Fibroblast of villous mesenchyme (primary cell): ENCODE measurements at places on chromosomes 4 and X.

DNA sequence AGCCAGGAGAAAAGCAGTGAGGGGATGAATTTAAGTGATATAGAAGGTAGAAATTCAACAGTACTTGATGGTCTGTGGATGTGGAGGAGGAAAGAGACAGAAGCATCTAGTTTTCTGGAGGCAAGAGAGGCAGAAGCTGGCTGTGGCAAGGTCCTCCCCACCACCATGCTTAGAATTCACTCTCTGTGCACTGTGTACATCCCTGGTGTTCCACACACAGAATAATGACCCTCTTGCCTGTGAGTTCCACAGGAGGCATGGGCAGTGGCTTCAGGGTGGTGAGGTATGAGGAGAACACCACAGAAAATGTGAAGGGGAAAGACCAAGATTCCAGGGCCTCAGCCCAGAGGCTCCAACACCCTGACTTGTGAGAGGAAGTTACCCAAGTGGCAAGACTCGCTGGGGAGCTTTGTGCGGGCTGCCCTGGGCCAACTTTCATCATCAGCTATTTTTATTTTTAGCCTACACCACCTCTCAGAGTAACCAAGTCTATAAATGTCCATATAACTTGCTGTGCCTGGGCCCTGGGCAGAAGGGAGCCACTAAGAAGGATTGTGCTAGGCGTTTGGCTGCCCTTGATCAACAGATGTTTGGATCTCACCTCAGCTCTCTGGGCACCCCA lies 7.8 kb upstream of the INTS6L start:
- no peak for DNase-seq

- DNase-seq = no peak
Observed at GRCh38 chr4:190121759-190122158, 51.8 kb upstream of the DUX4 start.

DNA sequence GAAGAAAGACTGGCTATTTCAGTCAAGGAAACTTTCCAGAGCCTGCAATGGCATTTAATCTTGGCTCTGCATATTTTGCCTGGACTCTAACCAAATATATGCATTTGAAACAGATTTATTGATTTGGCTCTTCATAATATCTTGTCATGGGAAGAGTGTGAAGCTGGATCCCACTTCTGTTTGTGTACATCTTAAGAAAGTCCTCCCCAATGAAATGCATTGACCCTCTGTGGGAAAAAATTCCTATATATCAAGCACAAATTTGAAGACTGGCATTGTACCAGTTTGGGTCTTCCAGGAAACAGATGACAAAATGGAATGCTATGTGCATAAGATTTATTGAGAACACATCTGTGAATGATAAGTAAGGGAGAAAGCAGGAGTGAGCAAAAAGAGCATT lies 897.3 kb upstream of the TENM3 start:
- DNase-seq = no peak

DNA sequence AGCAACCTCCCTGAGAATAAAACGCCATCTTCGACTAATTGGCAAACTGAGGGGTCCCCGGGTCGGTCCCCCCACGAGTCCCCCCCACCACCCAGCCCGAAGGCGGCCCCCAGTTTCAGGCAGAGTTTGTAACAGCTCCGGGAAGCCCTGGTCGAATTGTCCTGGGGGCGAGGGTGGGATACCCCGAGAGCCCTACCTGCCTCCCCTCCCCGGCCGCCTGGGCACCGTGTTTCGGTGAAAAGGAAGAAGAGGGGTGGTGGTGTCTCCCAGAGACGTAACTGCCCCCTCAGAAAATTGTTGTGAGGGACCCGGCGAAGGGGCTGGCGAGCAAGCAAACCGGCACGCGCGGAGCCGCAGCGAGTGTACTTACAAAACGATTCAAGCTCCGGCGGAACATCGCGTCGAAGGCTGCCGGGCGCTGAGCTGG lies 1.2 kb downstream of the ATP11C start:
- no peak for DNase-seq

DNA sequence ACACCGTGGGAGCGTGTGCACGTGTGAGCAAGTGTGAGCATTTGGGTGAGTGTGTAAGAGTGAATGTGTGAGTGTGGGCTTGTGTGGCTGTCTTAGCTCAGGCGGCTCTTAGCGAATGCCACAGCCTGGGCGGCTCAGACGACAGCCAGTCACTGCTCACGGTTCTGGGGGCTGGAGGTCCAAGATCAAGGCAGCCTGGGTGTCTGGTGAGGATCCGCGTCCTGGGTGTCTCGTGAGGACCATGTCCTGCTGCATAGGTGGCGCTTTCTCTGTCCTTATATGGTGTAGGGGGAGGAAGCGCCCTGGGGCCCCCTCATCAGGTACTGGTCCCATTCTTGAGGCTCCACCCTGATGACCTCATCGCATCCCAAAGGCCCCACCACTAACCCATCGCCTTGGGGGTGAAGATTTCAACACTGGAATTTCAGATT lies 4.5 kb downstream of the DOK7 start:
- DNase-seq = no peak

- no peak for DNase-seq
Observed at GRCh38 chr4:172096786-172097185, 283.6 kb downstream of the GALNTL6 start.

DNA sequence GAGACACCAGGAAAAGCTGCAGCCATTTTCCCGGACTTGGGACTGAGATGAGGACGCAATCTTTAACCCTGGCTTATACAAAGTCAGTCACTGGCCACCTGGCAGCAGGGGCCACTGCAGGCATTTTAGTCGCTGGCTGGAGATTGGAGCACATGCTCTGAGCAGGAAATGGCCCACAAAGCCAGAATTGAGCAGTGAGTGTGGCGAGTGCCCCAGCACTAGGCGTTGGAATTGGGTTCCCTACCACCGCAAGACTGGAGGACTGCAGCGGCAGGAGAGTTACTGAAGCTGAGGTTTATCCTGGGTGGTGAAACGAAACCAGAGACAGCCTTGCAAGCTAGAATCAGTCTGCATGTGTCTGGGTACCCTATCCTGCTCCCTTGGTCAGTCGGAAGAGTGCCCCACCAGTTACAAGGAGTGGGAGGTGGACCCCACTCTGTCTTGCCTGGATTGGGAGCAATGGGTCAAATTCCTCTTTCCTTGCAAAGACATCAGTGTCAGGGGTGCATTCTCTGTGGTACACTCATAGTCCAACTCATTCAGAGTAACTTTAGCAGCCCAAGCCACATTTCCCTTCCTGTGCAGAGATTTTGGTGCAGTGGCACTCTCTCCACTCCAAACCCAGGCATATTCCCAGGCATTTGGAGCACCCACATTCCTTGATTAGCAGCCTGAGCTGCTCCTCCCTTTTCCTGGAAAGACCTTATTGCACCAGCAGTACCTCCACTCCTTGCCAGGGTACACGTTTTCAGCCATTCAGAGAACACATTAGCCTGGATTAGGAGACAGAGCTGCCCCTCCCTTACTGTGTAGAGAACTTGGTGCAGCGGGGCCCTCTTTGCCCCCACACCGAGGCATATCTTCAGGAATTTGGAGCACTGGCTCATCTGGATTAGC lies 36.7 kb upstream of the PLK4 start:
- DNase-seq = no peak

DNA sequence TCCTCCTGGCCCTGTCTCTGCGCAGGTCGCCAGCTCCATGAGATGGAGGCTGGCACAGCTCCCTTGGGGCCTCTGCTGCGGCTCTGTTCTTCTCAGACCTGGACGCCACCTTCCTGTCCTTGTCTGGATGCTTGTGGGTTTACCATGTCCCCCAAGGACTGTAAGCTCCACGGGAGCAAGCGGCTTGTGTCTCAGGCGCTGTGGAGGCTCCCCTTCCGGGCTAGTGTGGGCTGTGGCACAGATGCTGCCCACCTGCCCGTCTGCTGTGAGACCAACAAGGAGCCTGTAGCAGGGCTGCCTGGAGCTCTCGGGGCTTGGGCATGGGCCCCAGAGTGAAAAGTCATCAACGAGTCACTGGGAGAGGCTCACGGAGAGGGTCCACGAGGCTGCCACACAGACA lies 25.2 kb downstream of the NAT8L start:
- no peak for DNase-seq

DNA sequence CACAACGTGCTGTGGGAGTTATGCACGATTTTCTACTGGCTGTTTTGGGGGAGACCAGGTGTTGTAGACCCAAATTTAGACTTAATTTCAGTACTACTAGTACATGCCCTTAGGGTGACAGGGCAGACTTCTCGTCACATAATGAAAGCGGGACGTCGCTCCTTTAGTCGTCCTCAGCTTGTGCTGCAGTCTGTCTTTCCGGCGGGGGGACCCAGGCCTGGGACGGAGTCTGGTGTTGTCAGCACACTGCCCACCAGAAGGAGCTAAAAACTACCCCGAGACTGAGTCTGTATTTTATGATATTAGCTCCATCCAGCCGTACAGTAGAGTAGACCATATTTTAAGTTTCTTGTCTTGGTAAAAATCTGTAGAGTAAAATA lies 35.5 kb downstream of the NOP14 start:
- no peak for DNase-seq

DNA sequence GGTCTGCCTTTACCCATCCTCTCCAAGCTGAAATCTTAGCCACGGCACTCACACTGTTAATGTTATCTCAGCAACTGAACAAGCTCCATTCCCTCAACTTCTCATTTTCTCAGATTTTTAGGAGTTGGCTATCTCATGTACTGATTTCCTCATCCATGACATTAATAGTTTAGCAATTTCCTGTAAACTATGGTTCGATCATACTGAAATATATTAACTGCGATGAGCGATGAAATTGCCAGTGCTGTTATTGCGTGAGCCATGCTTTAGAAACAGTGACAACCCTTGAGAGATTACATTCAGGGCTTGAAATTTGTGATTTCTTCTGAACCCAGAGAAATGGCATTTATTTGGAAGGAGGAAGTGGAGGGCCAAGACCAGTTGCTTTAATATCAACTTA lies 223.7 kb downstream of the GPAT3 start:
- no peak for DNase-seq

DNA sequence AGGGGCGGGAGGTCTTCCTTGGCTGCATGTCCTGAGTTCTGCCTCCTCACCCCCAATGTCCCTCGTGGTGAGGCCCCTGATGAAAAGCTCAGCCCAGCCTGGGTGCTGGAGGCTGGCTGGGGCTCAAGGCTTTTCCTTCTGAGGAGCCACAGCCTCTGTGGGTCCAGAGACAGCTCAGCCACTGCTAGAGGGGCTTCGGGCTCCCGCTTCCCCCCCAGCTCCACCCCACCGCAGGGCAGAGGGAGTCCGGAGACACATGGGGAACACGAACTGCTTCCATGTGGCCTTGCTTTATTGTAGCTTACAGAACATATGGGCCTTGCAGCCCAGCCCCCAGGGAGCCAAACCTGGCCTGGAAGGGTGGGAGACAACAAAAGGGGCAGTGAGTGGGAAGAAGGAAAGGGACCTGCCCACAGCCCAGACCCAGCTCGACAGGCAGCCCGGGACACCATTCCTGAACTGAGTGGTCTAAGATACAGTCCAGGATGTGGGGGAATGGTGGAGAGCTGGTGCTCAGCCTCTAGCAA lies 89.9 kb upstream of the NKX1-1 start:
- DNase-seq = no peak

DNA sequence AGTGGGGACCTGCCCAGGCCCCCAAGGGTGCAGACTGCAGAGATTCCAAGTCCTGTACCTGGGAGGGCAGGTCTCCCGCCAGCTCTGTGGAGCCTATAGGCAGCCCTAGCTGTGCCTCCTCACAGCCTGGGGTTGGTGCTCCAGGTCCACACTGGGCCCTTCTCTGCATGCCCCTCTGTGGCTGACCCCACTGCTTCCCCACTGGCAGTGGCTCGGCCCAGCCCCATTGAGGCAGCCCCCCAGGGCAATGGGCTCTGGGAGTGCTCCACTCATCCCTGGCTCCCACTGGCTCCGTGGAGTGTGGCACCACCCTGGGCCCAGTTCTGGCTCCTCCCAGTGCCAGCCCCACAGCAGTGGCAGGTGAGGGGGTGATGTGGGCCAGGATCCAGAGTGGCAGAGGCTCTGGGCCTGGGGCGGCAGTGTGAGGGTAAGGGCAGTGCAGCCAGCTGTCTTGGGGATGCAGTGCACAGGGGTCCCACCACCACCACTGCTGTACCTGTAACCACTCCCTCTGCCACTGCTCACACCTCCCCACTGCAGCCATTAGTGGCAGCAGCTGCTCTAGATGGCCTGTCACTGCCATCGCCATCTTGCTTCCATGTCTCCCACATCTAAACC lies 312.2 kb downstream of the GPM6A start:
- DNase-seq = no peak

DNA sequence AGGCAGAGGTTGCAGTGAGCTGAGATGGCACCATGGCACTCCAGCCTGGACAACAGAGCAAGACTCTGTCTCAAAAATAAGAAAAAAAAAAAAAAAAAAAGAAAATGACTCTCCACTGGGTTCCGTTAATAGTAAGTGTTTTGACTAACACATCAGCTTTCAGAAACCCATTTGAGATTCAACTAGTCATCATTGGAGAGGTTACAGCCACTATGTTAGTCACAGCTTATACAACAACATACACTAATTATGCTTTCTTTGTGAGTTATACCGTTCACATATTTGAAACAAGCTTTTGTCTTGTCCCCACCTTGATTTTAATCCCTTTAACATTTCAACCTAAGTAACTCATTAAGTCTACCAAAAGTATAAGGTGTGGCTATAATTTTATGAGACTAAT lies 48.2 kb downstream of the HADH start:
- no peak for DNase-seq

DNA sequence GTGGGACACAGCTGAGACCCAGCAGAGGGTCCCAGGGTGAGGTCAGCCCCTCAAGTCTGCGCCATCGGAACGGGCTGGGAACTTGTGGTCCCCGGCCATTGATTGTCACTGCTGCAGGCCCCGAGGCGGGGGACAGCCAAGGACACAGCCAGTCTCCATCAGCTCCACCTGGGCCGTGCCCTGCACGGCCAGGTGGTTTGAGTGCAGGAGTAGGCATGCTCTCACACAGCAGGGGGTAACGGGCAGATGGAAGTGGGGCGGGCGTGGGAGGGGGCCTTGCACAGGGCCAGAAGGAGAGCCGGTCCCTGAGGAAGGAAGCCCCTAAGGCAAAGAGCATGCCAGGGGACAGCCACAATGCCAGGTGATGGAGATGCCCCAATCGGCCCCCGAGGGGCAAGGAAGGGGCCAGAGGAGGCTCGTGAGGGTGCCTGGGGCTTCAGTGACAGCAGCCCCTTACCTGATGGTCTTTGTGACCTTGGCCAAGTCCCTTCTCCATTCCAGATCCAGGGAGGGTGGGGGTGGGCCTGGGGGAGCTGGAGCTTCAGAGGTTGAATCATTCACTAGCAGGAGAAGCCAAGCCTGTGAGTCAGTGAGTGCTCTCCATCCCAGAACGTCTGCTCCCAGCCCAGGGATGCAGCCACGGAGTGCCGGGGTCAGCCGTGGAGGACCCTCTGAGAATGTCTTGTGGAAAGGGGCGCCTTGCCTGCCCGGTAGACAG lies 2.3 kb downstream of the ATP2B3 start:
- DNase-seq = no peak

- no peak for DNase-seq
Observed at GRCh38 chrX:118058924-118059323, 57.7 kb downstream of the KLHL13 start.

GRCh38 chrX:66255359-66255967 lies 91.4 kb downstream of the HEPH start:
- DNase-seq = no peak

GRCh38 chrX:72392042-72392441 lies 86.3 kb upstream of the CITED1 start:
- no peak for DNase-seq
